ENCODE measurements at places on chromosomes 7 and 10.

GRCh38 chr10:100508691-100509150 is 10.9 kb downstream of the SEC31B start:
- DNase-seq, result no peak

DNA sequence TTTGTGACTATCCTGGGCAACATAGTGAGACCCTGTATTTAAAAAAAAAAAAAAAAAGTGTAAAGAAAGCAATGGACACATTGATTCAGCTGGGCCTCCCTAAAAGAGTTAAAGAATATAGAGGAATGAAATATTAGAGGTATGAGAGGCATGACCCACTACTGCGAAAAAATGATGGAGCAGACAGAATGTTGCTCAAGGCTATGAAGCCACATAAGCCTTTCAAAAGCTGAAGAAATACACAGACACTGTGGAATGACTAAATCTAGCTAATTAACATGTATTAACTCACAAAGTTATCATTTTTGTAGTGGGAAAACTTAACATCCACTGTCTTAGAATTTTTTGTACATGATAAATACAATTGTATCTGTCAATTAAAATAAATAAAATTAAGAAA is 107.3 kb downstream of the HGF start:
- no peak for DNase-seq

- no peak for DNase-seq
Measured at GRCh38 chr10:42640610-42641229, 2.4 kb upstream of the ZNF33B start.

DNA sequence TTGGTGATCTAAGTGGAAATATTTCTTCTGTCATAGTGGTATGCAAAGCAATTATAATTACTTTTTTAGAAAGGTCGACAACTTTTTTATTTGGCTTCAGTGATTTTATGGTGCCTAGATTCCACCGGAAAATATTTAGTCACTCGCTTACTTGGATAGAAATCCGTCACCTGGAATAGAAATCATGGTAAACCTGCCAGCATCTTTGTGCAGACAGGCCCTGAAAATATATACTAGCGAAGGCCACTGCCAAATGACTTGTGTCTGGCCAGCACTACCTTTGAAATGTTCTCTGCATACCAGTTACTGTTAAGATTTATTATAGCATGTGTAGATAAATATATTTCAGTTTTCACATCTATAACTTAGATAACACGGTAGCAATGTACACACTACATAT is 226.4 kb downstream of the AGMO start:
- no peak for DNase-seq

DNA sequence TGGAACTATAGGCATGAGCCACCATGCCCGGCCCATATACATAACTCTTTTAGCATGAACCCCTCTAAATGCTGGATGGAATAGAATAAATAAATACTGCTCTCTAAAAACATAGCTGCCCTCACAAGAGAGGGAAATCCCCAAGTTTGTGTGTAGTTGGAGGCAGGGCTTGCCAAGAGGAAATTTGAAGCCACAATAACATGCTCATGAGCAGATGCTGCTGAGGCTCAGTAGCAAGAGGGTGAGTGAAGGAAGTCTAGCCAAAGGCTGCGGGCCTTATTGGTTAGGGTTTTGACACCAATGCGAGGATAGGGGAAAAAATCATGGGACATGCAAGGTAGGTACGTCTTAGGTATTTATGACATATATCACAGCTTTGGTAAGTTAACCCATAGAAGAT is 17.3 kb downstream of the TPK1 start:
- no peak for DNase-seq

GRCh38 chr7:55128693-55129394 is 110.0 kb downstream of the EGFR start:
- DNase-seq, result peak; percentile 79

DNA sequence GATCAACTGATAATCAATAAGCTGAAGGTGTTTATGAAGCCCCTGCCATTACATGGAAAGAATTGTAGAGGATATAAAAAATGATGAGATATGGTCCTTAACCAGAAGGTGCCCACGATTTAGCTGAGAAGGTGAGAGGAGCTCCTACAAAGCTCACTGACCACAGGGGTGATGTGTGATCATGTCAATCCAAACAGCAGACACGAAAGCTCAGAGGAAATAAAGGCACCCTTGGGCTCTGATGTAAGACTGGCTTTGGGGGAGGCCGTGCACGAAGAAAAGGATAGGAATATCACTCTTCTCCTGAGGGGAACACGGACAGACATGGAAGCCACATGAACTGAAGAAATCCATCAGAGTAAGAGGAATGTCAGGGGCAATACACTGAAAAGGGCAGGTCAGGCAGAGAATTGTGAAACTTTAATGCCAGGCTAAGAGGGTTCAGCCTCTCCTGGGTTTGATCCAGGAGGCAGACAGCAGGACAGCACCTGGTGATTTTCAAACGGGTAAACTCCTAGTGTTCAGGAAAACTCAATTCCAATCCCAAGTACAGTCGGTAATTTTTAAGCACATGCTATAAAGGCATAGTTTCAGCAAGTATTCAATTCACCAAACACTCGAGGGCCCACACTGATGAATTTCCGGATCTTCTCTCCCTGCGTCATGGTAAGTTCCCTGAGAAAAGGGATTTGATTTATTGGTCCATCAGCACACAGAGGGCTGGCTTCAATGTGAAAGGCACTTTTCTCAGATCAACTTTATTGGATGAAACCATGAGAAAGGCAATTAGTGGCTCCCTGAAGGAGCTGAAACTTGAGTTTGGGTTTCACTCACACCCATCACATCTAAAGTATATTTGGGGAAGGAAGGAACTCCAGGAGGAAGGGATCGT is 163.8 kb downstream of the PRPF18 start:
- DNase-seq, result no peak

DNA sequence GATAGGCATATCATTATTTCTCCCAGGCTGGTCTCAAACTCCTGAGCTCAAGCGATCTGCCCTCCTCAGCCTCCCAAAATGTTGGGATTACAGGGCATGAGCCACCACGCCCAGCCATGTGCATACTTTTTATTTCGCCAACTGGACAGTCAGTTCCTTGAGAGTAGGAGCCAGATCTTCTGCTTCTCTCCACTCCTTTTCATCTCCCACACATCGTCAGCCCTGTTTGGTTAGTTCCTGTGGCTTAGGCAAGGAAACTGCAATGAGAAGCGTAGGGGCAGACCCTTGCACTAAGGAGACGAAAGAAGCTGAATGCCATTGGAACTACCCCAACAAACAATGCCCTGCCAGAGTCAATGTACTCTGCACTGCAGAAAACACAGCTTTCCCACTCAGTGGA is 178.2 kb downstream of the TRIL start:
- no peak for DNase-seq

- no peak for DNase-seq
Measured at GRCh38 chr10:132321726-132322125, 10.3 kb upstream of the LRRC27 start.

GRCh38 chr10:84008878-84009277 is 130.4 kb upstream of the GHITM start:
- no peak for DNase-seq

DNA sequence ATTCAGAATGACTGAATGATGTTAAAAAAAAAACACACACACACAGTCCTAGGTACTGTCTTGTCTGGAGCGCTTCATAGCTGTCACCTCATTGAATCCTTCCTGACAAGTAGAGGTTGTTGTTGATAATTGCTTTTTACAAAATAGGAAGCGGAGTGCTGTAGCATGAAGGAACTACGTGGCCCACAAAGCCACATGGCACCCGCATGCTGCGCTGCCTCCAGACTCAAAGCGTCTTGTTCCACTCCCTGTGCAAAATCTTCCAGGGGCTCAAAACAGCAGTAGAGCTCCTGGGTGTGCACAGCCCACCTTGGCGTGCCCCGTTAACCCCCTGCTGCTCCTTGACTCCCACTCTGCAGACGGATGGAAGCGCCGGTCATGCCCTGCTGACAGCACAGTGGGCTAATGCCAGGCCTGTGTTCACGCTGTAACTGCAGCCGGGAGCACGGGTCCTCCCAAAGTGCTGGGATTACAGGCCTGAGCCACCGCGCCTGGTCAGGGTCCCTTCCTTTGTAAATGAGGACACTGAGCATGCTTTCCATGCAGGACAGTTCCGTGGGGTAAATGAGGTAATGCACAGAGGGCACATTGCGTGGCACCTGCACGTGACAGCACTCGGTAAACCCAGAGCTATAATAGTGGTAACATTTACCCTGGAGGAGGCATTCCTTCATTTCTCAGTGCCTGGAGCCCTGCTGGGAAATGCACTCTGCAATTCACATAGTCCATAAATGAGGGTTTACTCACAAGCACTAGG is 91.1 kb upstream of the GNA12 start:
- DNase-seq, result no peak

GRCh38 chr10:24814568-24815313 is 91.1 kb upstream of the ARHGAP21 start:
- no peak for DNase-seq

DNA sequence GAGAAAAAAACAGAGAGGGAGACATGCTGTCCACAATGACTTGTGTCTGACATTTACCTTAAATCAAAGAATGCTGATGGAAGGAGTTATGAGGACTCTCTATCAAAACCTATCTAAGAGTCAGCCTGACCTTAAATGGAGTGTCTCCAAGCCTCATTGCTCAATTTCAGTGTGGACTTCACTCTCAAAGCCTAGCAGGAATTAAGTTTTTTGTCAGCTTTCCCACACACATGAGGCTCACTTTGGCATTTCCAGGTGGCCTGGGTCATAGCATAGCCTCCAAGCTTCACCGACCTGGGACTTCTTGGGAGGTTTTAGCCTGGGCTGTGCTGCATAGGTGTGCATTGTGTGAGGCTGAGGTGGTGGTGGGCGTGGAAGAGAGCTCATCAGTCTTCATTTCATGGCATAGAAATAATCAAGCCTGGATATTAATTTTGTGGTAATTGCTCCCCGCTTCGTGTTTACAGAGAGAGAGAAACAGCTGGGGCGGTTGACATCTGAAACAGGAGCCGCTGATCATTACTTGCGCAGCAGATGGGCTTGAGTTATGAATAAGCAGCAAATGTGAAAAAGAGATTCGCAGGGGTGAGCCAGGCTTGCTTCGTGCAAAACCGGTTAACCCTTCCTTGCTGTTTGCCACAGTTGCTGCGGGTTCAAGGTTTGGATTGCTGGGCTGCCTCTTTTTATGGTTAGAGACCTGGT is 647.8 kb downstream of the INHBA start:
- DNase-seq, result no peak

DNA sequence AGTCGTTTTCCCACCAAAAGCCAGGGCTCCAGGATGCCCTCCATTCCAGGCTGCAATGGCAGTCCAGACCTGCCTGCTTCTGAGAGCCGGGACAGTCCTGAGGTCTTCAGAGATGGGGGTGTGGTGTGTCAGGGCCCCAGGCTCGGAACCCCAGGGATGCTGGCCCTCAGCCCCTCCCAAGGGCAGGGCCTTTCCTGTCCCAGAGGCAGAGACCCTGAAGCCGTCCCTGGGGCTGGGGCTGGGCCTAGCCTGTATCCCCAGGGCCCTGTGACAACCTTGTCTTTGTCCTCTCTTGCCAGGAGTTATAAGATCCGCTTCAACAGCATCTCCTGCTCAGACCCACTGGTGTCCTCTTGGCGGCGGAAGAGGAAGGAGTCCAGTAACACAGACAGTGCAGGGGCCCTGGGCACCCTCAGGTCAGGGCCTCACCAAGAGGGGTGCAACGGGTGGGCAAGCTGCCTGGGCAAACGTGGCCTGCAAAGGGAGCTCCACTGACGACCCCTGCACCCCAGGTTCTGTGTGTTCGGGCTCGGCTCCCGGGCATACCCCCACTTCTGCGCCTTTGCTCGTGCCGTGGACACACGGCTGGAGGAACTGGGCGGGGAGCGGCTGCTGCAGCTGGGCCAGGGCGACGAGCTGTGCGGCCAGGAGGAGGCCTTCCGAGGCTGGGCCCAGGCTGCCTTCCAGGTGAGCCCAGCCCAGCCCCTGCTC is 15.9 kb downstream of the NOS3 start:
- DNase-seq, result no peak

GRCh38 chr10:16481052-16481728 is 40.5 kb downstream of the C1QL3 start:
- no peak for DNase-seq

- DNase-seq, result no peak
Measured at GRCh38 chr7:49850921-49851613, 77.6 kb downstream of the VWC2 start.

- DNase-seq, result no peak
Measured at GRCh38 chr10:102457591-102458150, 6.3 kb upstream of the C10orf95 start.

GRCh38 chr7:1987084-1987535 is 245.6 kb downstream of the MAD1L1 start:
- no peak for DNase-seq

GRCh38 chr10:42988517-42989395 is 88.1 kb upstream of the RET start:
- DNase-seq, result no peak

DNA sequence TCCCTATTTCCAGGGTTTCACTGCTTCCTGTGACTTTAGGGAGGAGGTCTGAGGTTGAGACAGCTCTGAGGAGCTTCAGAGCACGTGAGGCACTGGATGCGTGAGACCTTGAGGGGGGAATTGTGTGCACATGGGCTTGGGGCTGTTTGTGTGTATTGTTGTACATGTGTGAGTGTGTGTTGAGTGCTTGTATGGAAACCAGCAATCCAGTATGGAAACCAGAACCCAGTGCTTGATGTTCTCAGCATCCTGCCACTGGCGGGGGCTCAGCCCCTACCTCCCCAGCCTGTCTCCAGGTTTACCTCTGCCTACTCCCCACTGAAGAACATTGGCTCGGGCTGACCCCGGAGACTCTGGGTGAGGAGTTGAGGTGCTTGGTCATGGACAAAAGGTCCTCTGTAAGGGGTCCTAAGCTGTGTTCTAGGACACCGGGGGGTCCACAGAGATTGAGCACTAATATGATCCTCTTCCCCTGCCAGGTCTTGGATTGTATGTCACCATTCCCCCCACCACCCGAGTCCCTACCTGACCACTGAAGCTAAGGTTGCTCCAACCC is 20.8 kb downstream of the SFTPD start:
- no peak for DNase-seq
